ENCODE measurements at places on chromosomes 6 and 20. TPM values are rescaled to one million over a fixed set of nuclear protein-coding genes. Genes with fewer than 3 reads are reported as not detected.
A peak's percentile ranks its signal among the peaks of the same experiment; 100 is the strongest.

PAK5 gene
- total RNA-seq = 0.13 TPM

DNA sequence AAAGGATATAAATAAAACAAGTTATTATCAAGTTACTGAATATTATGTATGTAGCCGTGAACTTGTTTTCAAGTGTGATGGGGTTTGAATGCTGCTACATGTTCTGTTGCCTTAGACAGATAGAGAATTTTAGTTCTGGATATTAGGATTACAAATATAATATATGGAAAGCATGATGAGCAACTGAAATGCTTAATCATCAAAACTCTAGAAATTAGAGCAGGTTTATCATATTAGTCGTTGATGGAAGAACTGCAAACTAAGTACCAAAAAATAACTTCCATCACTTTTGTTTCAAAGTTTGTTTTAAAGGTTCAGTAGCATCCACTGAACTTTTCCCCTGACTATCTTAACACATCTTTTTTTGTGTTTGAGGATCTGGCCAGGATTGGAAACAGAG is 49.1 kb upstream of the CCN2 start:
- H3K36me3 ChIP-seq = no peaks in the 10 kb centered on the region
- H3K4me3 ChIP-seq = no peak overlapping the region
- no peaks in the 10 kb centered on the region for H3K4me1 ChIP-seq
- H3K27me3 ChIP-seq = no peaks in the 10 kb centered on the region

VGLL2 gene
- total RNA-seq = not detected

DNA sequence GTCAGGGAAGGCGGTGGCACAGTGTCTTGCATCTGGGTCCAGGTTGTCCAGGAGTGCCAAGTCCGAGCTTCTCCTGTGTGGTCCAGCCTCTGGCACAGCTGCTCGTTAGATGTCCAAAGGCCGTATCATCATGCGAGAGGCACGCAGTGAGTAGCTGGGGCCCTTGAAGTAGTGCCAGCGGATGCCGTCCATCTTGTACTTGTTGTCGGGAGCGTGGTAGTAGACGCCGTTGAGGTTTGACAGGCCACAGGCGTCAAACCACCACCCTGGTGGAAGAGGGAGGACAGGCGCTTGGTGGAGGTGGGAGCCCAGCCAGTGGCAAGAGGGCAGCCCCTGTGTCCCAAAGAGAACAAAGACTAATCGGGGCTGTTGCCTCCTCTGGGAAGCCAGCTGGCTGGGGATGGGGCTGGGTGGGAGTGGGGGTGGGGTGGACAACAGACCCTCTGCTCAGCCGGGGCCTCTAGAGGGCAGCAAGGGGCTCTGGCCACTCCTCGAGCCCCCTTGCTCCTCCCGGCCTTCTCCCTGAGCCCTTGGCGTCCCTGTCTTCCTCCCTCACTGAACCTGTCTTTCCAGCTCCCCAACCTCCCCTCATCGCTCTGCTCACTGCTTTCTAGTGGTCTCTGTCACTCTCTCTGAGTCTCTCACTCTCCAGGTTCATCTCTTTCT is 39.5 kb downstream of the FAM110A start:
- no peaks in the 10 kb centered on the region for H3K36me3 ChIP-seq
- H3K27ac ChIP-seq = no peak overlapping the region
- no peaks in the 10 kb centered on the region for H3K27me3 ChIP-seq
- H3K4me3 ChIP-seq = no peak overlapping the region
- DNase-seq = no peak

DNA sequence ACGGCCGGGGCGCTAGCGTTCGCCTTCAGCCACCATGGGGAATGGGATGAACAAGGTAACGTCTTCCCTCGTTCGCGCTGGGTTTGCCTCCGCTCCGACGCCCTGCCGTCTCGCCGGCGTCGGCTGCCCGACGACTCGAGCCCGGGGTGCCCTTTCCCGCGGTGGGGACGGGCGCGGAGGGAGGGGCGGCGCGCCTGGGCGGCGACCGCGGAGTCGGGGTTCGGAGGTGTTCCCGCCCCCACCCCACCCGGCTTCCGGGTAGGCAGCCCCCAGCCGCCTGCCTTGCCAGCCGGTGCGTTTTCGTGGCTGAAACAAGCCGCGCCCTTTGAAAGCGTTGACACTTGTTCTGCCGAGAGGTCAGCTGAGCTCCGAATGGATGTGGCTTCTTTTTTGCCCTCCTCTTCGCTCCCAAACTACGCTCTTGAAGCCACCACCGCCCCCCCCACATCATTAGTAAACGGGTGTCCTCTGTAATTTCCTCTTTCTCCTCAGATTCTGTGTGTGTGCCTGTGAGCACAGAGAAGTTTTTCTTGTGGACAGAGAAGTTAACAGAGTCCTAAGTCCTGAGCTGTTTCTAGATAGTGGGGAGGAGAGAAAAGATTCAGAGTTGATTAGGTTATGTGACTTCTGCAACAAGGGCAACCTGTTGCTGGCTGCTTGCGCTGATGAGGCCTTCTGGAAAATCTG is 362 bp downstream of the DUSP22 start:
- H3K4me3 ChIP-seq = peak overlapping the region; percentile 65
- no peaks in the 10 kb centered on the region for H3K27me3 ChIP-seq
- DNase-seq = peak; percentile 71
- no peaks in the 10 kb centered on the region for H3K36me3 ChIP-seq
- H3K27ac ChIP-seq = peak overlapping the region; percentile 98
- peaks cover 10% of the 10 kb centered on the region for H3K4me1 ChIP-seq

USP49 gene
- total RNA-seq = 3.4 TPM

DNA sequence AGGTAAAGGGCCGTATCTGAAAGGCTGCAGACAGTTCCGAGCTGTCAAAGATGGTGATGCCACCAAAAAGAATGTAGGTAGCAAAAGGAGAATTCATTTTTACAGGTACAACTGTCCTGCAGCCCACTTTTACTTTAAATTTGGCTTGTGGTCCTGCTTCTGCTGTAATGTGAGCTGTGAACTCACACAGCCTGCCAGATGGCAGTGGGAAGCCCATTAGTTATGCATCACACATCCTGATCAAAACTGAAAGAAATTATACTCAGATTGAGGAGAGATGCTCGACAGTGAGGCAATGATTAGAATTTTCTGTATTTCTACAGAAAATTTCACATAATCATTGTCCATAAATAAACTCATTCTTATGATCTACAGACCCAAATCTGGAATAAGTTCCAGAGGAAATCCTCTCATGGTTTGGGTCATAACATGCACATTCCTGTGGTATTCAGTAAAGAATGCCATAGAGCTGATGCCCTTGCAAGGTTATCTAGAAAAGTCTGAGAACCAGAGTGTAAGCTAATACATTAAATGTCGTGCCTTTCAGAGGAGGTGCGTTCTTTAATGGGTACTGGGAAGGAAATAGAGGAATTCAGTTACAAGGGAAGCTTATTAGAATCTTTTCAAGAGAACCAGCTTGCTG is 23.9 kb upstream of the E2F3 start:
- no peak for DNase-seq
- H3K27ac ChIP-seq = no peak overlapping the region
- no peak overlapping the region for H3K4me3 ChIP-seq
- no peaks in the 10 kb centered on the region for H3K27me3 ChIP-seq

DNA sequence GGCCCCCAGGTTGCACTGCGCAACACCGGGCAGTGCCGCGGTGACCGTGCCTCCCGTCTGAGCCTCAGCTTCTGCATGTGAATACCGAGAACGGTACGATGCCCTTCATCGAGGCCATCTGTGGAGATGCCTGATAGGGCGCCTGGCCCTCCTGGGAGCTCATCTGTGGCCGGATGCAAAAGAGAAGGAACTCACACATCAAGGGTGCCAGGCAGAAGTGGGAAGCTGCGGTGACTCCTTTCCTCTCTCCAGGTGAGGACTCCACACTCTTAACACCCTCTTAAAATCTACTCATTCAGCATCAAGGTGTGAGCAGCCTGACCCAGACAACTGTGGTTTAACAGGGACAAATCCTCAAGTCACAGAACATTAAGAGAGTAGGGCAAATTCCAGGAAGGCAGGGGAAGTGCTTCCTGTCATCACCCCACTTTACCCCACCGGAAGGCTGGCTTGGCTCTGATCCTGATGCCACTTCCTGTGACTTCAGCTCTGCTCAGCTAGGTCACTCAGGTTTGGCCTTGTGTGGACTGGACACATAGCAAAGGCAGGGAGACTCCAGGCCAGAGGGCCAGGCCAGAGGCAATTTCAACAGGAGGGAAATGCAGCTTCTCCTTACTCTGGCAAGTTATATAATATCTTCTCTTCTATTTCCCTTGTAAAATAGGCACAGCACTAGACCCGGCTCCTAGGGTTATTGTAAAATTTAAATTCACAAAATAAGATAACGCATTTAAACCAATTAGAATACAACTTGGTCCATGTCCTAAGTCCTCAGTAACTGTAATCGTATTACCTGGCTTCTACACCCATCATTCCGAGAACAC is 69.4 kb downstream of the CPNE5 start:
- peaks cover 5% of the 10 kb centered on the region for H3K4me1 ChIP-seq
- no peak overlapping the region for H3K27ac ChIP-seq
- DNase-seq = no peak
- H3K4me3 ChIP-seq = no peak overlapping the region
- no peaks in the 10 kb centered on the region for H3K27me3 ChIP-seq

GRCh38 chr20:59160389-59161115 is 3.1 kb upstream of the ZNF831 start:
- H3K27me3 ChIP-seq = no peaks in the 10 kb centered on the region
- H3K27ac ChIP-seq = no peak overlapping the region
- H3K36me3 ChIP-seq = no peaks in the 10 kb centered on the region
- H3K4me3 ChIP-seq = no peak overlapping the region
- no peaks in the 10 kb centered on the region for H3K4me1 ChIP-seq
- no peak for DNase-seq

DNA sequence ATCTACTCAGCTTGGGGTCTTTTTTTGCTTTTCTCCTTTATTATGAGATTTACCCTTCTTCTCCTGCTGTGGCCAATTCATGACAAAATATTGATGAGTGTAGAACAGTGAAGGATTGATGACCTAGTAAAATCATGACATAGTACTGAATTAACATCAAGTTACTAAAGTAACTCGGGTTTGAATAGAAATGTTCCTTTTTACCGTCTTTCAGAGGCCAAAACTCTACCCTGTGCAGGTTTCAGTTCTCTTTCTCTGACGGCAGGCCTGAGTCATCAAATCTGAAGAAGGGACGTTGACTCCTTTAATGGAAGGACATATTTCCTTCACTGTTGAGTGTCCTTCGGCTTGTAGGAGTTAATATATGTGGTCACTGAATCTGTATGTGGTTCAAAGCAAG is 80.7 kb downstream of the RREB1 start:
- no peak overlapping the region for H3K27ac ChIP-seq

DNA sequence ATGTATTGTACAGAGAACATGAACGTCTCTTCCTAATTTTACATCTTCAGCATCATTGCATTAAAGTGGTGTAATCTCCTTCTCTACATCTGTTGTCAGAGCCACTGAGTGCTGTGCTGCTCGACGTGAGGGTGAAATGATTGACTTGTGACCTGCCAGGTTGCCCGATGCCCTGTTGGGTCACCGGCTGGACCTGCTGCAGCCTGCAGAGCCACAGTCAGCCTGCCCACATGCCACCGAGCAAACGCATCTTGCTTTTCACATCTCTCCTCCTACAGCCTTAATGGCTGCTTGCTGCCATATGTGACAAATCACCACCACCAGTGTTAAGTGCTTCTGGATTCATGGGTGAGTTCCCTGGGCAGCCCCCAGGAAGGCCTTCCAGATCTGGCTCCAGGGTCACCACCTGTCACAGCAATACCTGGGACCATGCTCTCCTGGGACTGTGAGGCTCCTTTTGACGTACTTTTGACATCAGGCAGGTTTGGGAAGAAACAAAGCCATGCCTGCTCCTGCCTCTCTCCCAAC is 80.3 kb downstream of the ASXL1 start:
- no peak overlapping the region for H3K27ac ChIP-seq
- peaks cover 9% of the 10 kb centered on the region for H3K36me3 ChIP-seq
- H3K27me3 ChIP-seq = no peaks in the 10 kb centered on the region
- no peak overlapping the region for H3K4me3 ChIP-seq
